ENCODE measurements at places on chromosomes 6 and 20.

DNA sequence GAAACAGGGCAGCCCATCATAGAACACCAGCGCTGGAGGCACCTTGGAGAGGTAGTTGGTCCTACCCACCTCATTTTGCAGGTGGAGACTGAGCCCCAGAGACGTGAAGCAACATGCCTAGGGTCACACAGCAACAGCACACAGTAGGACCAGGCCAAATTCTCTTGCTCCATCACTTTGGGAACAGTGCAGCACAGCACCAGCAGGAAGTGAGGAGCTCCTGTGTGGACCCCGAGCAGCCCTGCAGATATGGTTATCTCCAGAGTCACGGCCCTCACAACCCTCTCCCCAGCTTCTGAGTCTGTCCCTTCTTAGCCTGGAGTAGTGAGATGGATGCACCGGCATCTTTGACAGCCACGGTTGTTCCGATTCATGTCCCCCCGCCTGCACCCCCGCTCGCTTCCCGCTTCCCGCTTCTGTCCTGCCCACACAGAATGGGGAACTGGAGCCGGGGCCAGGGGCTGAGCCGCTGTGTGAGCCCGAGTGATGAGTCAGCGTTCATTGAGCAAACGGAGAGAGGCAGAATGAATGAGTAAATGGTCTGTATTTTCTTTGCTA is 72.6 kb upstream of the DUSP22 start:
- DNase-seq = no peak

GRCh38 chr6:44062771-44063560 is 64.3 kb downstream of the MRPL14 start:
- DNase-seq = no peak

DNA sequence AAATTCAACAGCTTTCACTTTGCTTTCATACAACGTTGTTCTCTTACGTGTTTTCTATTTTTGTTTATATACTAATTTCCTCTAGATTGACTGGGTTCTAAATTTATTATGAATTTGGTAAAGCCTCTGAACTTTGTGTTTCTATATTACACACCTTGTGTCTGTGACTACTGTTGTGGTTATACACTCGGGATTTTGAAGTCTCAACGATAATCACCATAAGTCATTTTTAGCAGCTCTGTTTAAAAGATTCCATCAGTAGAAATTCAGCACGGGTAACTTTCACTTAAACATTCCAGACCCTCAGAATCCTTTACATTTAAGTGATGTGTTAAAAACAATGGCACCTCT is 31.8 kb upstream of the HBS1L start:
- no peak for DNase-seq

- no peak for DNase-seq
These were observed 136.5 kb downstream of the TMEM242 start for GRCh38 chr6:157186785-157187181.

- DNase-seq = no peak
These were observed 153.1 kb downstream of the GMPR start for GRCh38 chr6:16391451-16391912.

Data from anterior cingulate cortex (tissue), 58 donors.